ENCODE measurements at places on chromosomes 5 and 9.

DNA sequence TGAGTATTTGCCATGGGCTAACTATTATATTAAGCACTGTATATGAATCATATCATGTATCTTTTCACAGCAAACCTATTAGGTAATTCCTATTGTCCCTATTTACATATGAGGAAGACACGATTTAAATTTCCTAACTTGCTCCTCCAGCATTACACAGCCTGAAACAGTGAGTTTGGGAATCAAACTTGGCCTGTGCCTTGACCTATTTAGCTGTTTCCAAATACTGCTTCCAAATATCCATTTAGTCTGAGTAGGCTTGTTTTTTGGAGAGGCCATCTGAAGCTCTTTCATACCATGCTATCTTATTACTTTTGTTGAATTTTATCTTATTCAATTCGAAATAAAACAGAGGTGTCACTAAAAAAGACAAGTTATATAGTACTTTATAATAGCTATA lies 447.3 kb upstream of the MPDZ start:
- no peak for ATAC-seq

- no peak for ATAC-seq
Measured at GRCh38 chr5:120901199-120901598, 437.1 kb downstream of the PRR16 start.

DNA sequence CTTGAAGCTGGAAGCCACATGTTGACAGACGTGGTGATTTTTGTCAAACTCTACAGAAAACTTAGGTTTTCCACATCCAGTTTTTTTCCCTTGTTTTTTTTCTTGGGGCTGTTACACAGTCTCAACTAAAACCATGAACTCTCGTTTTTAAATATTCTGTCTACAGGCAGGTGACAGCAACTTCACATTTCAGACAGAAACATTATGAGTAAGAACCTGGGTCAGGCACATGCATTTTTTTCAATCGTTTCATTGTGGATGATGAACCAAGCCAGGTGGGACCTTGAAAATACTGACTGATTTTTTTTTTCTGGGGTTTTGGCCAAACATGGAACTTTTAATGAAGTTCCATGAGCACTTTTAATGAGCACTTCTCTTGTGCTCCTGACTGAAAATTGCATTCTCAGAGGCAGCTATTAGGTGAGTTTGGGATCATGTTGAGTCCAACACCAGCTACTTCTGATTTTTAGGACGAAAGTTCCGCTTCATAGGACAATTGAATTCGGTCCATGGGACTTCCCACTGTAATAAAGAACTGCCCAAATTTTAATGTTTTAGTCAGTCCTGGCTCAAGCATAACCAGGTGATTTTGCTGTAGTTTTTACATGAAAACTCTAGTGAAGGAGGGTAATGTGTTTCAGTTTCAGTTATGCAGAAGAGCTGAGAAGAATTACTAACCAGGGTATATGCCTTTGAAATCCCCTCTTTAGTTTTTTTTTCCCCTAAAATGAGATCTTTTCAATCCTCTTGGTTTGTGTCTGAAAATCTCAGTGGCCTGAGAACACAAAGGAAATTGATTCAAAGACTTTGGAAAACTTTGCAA lies 93.2 kb upstream of the ADAMTS16 start:
- no peak for ATAC-seq

GRCh38 chr5:176394881-176395675 lies 6.5 kb downstream of the HIGD2A start:
- ATAC-seq, result no peak

DNA sequence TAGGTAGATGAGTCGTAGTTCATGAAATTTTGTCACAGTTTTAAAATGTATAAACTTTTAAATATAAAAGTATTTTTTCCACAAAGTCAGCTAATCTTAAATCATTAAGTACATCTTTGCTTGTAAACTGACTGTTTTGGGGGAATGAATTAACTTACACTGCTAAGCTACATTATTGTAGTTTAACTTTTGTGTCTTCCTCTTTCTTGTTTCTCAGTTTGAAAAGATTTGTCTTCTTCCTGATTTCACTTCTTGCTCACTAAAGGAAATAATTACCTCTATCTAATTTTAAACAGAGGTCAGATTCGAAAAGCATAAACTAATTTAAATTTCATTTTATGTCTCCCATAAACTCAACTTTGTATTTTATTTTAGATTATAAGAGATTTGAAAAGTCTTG lies 5.7 kb downstream of the NIPSNAP3B start:
- no peak for ATAC-seq

DNA sequence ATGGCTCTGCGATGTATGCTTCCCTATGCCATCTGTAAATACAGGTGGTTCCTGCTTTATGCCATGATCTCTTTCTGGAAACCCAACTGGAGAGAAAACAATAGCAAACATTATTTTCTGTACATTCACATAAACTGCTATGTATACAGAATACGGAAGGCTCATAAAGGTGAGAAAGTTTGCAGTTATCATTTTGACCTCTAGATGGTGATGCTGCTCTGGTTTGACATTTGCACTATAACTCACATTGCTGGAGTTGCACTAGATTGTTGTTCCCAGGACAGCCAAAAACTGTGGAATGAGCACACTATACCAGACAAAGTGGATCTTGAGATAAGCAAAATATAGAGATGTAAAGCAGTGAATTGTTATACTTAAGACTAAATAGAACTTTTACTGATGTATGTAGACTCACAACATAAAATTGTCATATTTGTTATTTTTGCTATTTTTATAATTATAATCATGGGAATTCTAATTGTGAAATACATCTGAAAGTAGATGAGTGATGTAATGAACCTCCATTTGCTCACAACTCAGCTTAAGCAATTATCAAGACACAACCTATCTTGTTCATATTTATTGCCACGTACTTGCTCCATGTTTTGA lies 246.5 kb downstream of the PTPRD start:
- ATAC-seq, result peak; percentile 90

- peak; percentile 98 for ATAC-seq
Measured at GRCh38 chr5:89457411-89458331, 574.7 kb upstream of the MEF2C start.

- no peak for ATAC-seq
Measured at GRCh38 chr9:16310278-16311110, 560.0 kb downstream of the BNC2 start.

GRCh38 chr5:133242221-133242835 lies 190.5 kb downstream of the HSPA4 start:
- ATAC-seq, result no peak

- ATAC-seq, result no peak
Measured at GRCh38 chr9:126784401-126784800, 20.4 kb upstream of the ZBTB43 start.

DNA sequence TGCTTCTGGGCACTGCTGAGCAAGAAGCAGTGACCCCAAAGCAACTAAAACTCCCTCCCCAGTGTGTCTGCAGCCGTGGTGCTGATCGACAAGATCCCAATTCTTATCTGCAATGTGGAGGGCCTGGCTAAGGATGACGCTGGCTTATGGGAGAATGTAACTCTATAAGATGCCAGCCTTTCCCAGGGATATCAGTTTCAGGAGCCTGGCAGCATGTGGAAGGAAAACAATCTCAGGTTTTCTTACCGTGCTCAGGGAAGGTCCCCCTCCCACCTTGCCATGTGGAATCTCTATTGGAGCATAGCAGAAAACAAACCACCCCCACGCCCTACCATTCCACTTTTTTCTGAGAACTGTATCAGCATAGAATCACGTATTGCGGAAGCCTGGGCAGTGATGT lies 87.7 kb upstream of the PTPN3 start:
- no peak for ATAC-seq

DNA sequence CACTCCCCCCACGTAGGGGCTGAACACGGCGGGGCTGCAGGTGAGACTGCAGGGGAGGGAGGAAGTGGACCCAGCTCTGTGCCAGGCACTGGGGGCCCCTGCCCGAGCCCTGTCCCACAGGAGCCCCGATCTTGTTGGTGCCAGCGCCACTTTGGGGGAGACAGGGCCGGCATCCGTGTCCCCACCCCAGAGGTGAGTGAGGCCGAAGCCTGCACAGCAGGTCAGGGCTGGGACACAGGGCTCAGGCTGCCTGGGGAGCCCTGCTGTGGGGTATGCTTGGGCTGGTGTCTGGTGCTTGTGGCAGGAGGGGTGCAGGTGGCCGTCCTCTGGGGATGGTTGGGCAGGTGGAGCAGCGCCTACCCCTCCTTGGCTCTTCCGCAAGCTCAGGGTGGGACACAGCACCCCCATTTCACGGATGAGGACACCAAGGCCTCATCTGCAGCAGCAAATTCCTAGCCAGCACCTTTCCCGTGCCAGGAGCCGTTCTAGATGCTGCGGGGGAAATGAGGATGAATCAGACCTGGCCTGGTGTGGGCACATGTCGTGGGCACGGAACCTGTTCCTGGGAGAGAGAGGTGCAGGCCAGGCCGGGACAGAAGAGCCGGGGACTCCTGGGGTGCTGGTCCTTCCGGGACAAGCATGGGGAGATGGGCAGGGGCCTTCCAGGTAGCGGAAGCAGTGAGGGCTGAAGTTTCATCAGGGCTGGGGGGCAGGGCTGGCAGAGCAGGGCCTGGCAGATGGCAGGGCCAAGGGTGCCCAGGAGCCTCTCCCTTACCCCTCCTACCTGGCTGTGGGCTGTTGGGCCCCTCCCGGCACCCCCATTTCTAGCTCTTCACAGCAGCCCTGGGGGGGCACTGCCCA lies 35.2 kb downstream of the KCNT1 start:
- ATAC-seq, result no peak

GRCh38 chr5:102749416-102750030 lies 5.6 kb upstream of the PAM start:
- ATAC-seq, result no peak

DNA sequence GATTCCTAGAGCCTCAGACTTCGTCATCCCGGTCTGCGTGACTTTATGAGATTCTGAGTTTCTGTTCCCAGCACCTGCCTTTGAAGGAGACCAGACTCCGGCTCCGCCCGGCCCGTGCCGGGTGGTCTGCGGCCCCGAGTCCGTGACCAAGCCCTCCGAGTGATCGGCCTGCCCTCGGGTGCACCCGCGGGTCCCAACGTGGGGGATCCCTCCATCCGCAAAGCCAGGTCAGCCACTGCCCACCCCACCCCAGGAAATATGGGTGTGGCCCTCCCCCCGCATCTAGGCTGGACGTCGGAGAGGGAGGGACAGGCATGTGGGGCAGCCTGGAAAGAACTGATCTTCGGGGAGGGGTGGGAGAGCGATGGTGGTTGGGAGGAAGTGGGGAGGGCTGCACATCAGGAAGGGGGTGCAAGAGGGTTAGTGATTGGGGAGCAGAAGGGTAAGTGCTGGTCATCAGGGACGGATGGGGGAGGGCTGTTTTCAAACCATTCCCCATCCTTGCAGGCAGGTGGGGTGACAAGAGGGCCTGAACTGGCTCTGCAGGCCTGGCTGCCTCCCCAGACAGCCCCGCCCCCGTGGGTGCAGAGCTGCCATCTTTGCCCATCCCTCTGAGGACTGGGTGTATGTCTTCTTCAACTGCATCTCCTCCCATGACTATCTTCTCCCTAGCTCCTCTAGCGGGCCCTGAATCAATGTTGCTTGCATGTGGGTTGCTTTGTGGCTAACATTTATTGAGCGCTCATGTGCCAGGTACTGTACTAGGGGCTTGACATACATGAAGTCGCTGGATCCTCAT lies 747 bp downstream of the LRSAM1 start:
- peak; percentile 52 for ATAC-seq

DNA sequence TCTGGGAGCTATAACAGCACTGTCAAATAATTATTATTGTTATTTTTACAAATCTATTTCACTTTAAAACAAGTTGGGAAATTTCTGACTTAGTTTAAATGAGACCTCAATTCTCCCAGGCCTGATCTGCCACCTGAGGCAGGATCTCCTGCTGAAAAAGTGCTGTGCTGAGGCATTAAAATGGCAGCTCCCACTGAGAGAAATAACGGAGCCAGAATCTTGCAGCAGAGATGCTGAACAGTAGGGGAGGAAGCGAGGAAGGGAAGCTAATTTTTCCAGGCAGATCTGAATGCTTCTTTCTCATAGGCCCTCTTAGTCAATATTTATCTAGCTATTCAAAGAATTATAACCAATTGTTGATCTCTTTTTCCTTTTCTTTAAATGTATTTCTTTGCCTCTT lies 196.3 kb downstream of the ZNF462 start:
- no peak for ATAC-seq

DNA sequence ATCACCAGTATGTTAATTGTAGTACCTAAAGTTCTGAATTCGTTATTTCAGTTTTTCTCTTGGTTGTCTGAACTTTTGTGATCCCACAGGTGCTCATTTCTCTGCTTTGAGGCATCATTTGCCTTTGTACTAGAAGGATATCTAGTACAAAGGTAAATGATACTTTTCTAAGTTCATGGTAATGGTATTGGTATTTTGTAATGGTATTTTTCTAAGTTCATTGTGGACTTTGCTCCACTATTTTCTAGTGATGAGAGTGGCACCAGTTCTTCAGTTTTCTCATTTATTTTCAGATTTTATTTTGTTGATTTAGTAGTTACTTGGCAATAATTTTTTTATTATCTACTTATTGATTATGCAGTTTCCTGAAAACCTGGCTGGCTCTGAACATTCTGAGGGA lies 42.0 kb downstream of the RAB24 start:
- ATAC-seq, result no peak

GRCh38 chr5:112848116-112848811 lies 12.8 kb upstream of the SRP19 start:
- peak; percentile 100 for ATAC-seq

DNA sequence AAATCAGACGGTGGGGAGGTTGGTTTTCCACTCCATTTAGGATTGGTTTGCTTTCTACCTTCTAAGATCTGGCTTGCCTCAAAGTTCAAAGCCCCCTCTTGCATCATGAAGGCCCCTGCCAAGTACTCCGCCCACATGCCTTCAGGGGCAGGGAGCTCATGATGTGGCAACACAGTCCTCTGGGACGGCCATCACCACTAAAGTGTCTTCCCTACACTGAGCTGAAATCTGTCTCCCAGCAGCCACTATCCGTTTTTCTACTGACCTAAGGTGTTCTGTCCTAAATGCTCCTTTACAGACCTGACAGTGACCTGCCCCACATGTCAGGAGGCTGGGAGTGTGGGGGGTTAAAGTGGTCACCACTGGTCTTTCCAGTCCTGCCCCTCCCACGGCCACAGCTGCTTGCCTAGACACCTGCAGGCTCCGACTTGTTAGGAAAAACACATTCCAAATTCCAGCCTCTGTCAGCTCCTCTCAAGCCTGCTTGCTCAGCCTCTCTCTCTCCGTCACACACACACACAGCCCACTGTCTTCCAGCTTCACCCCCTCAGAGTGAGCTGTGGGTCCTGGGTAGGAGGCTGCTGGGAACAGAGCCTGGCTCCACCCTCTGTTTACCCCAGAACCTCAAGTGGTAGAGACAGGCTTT lies 44.9 kb downstream of the SHB start:
- no peak for ATAC-seq

GRCh38 chr5:135436951-135437418 lies 10.2 kb downstream of the DCANP1 start:
- ATAC-seq, result no peak

GRCh38 chr9:101072259-101072658 lies 43.7 kb downstream of the PLPPR1 start:
- no peak for ATAC-seq

DNA sequence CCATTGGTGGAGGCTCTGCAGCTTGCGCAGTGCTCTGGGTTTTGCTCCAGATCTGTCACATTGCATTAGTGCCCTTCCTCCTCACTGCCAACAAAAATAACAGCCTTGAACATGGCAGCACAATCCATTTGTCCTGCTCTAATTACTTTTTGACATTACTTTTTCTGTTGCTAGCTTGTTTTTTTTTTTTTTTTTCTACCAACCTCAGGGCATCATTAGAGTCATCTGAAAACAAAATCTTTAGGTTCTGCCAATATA lies 117.5 kb upstream of the NR5A1 start:
- peak; percentile 78 for ATAC-seq
